ENCODE measurements at places on chromosomes 7 and 10.

GRCh38 chr10:81894616-81895015, 19.6 kb downstream of the NRG3 start:
- no peak for DNase-seq

- no peak for DNase-seq
Observed at GRCh38 chr7:130473876-130474275, 18.0 kb upstream of the MEST start.

GRCh38 chr10:69044546-69044945, 43.4 kb upstream of the SRGN start:
- DNase-seq = no peak

- DNase-seq = no peak
Observed at GRCh38 chr10:121741248-121741792, 143.1 kb upstream of the FGFR2 start.

DNA sequence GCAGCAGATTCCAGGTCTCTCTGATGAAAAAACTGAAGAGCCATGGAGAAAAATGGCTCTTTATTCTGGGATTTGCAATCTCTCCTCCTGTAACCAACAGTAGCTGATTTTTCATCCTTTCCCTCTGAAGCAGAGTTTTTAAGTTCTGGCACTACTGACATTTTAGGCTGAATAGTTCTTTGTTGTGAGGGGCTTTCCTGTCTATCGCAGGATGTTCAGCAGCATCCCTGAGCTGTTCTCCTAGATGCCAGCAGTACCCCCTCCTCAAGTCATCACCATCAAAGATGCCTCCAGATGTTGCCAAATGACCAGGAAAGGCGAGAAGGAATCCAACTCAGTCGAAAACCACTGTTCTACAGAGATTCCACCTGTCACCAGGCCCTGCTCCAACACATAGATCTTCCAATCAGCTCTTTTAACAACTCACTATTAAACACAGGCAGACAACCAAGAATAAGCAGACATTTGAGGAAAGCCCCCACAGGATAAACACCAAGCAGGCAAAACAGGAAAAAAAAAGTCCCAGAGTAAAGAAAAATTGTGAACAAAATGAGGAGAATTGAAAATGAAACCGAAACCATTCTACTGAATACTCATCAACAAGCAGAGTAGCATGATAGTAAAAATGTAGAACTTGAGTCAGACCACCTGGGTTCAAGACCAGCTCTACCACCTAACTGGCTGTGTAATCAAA, 124.8 kb downstream of the MPP7 start:
- DNase-seq = peak; percentile 13

DNA sequence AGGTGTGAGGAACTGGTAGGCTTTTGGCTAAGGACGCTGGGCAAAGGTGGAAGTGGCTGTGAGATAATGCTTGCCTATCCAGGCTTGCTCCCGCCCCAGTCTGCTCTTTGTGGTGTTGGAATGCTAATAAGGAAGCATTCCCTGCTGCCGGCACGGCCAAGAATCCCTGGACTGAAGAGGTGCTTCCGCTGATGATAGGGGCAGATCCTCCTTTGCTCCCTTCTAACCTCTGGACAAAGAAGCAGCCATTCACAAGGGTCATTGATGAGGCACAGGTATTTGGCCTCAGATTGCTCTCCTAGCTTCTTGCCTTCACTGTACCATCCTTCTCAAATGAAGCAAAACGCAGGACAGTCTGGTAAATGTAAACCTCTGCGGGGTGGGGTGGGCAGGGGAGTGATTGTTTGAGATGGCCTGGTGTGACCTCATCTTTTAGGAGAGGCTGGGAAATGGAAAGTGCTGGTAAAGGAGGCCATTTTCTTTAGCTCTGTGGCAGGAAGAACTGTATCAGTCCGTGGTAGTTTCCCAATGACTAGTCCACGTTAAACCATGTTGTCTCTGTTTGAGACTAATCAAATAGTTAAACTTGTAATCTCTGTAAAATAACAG, 1.7 kb downstream of the PGAM1 start:
- peak; percentile 41 for DNase-seq

DNA sequence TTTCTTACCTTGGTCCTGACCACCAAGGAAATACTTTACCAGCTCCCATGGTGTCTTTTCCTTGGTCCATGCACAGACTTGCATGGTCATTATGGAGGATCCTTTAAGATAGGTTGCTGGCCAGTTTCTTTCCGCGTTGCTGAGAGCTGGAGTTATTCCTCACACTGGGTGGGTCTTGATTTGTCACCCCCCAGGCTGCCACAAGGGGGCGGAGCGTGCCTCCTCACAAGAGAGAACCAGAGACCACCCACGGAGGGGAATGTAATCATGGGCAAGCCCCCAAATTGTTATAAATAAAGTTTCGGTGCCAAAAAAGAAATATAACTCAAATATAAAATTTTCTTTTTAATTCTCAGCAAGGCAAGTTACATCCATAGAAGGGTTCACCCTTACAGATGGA, 10.5 kb upstream of the TRIM24 start:
- DNase-seq = peak; percentile 44

GRCh38 chr10:89344156-89344555, 16.4 kb downstream of the IFIT3 start:
- DNase-seq = no peak

- DNase-seq = peak; percentile 53
Observed at GRCh38 chr7:141053626-141054025, 20.2 kb upstream of the TMEM178B start.

- no peak for DNase-seq
Observed at GRCh38 chr10:70652761-70653657, 19.3 kb upstream of the ADAMTS14 start.

DNA sequence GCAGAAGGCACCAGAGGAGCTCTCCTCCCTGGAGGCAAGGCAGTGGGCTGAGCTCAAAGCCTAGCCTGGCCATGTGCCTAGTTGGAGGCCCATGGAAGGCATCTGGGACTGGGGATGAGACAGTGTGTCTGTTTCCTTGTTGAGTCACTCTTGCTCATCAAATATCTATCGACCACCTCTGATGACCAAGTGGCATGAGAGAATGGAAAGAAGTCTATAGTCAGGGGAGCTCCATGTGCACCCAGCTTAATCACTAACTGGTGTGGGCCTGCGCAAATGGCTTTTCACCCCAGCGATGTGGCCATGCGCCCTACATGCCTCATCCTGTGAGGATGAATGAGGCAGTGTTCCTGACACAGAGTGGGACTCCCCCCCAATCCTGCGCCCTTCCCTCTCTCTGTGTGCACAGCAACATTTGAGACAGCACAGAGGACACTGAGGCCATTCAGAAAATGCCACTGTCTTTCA, 229.9 kb downstream of the RPS24 start:
- no peak for DNase-seq

- no peak for DNase-seq
Observed at GRCh38 chr10:21943633-21944265, 59.8 kb downstream of the DNAJC1 start.

GRCh38 chr7:13055732-13056368, 368.4 kb downstream of the ARL4A start:
- no peak for DNase-seq

DNA sequence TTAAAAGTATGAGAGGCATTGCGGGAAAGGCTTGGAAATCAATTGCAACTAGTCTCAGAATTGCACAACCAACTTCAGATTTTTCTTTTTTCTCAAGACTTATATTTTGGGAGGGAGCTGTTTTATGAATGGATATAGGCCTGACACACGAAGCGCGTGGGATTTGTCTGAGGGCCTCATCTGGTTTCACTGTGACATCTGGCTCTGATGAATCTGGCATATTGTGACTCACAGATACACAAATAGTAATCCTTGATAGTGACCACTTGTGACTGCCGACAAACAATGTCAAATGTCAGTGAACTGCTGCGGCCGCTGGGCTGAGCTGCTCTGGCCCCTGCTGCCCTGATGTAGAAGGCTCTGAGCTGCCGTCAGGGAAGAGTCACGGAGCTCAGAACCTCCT, 655.1 kb downstream of the INHBA start:
- no peak for DNase-seq

DNA sequence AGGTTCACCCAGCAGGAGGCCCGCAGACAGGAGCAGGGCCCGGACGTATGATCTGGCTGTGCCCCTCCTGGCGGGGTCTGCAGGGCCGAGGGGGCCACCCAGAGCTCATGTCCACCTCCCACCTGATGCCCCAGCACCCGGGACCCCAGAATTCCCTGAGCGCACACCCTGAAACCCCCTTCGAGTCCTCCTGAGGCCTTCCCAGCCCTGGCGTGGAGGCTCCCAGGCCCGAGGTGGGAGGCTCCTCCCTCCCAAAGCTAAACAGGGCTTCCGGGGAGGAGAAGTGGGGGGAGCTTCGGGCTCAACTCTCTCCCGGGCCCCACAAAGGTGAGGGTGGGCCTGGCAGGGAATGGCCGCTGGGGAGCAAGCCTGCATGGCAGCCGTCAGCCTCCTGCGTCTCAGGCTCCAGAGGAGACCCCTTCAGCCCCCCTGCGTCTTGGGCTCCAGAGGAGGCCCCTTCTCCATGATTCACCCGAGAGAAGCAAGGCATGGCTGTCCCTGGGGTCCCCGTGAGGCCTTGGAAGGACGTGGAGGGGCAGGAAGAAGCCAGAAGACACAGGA, 30.2 kb downstream of the MICALL2 start:
- no peak for DNase-seq

- DNase-seq = peak; percentile 8
Observed at GRCh38 chr7:35035511-35035961, 1.7 kb downstream of the DPY19L1 start.

DNA sequence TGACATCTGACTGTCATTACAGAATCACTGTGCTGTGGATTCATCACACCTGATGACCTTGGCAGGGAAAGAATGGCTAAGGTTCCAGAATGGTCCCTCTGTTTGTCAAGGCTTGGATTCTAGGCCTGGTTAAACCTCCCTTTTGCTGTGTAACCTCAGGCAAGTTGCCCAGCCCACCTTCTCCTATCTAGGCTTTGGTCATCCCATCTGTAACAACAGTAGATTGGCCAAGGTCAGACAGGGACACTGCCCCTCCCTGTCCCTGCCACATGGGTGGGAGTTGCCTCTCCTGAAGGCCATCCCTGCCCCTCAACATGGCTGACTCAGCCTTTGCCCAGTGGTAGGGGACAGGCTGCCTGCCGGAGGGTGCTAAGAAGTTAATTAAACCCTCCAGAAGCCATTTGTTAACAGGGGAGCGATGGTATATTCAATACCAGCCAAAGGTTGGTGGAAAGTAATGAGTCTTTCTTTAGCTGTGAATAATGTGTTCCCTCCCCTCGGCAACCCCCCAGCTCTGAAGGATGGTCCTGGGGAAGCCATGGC, 149.8 kb upstream of the PCBD1 start:
- no peak for DNase-seq

DNA sequence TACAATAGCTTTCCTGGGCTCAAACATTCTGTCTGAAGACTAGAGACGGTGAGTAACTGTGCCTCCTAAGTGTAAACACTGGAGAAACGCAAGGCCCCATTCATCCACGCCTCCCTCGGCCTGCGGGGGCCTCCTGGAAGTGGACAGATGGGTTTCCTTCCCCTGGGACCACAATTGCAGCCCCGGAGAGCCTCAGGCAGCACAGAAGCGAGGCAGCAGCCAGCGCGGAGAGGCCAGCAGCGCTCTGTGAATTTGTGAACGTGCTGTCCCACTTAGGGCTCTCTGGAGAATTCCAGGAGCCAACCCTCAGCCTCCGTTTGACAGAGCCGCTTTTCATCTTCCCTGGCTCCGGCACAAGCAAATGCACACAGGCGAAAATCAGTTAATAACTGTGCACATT, 23.2 kb upstream of the CALN1 start:
- no peak for DNase-seq

- DNase-seq = no peak
Observed at GRCh38 chr7:83546586-83546985, 102.4 kb downstream of the SEMA3E start.

GRCh38 chr7:4527988-4528636, 154.0 kb upstream of the FOXK1 start:
- no peak for DNase-seq

- DNase-seq = no peak
Observed at GRCh38 chr10:132335189-132336063, 3.4 kb downstream of the LRRC27 start.

DNA sequence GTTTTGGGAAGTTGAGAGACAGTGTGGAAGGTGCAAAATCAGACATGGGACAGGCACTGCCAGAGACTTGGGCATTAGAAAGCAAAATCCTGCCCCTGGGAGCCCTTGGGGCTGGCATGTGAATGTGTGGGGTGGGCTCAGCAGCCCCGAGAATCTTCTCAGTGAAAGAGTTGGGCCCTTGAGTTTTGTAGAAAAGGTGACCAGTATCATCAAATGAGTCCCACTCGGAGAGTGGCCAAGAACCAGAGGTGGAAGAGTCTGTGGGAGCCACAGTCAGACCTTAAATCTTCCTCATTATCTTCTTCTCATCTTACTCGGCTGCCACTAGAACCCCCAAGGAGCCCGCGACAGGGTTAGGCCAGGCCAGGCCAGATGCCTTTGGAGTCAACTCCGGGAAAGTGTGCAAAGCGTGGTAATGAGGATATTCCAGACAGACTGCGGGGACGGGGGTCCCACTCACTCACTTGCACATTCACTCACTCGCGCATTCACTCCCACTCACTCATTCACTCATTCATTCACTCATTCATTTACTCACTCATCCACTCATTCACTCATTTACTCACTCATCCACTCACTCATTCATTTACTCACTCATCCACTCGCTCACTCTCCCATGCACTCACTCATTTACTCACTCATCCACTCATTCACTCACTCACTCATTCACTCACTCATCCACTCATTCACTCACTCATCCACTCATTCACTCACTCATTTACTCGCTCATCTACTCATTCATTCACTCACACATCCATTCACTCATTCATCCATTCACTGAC, 74.9 kb downstream of the CARD11 start:
- DNase-seq = no peak

DNA sequence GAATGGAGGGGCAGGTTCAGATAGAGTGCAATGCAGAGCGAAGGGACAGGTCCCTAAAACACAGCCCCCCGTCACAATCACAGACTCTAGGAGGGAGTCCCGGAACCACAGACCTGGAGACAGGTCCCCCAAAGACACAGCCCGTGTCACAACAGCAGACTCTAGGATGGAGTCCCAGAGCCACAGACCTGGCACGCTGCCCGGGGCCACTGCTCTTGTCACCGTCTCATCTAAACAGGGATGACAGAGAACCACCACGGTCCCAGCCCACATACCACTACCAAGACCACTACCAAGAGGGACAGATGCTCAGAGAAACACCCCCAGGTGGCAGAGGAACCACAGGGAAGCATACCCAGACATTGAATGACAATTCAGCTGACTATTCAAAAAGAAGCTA, 183.9 kb downstream of the TCERG1L start:
- DNase-seq = no peak

DNA sequence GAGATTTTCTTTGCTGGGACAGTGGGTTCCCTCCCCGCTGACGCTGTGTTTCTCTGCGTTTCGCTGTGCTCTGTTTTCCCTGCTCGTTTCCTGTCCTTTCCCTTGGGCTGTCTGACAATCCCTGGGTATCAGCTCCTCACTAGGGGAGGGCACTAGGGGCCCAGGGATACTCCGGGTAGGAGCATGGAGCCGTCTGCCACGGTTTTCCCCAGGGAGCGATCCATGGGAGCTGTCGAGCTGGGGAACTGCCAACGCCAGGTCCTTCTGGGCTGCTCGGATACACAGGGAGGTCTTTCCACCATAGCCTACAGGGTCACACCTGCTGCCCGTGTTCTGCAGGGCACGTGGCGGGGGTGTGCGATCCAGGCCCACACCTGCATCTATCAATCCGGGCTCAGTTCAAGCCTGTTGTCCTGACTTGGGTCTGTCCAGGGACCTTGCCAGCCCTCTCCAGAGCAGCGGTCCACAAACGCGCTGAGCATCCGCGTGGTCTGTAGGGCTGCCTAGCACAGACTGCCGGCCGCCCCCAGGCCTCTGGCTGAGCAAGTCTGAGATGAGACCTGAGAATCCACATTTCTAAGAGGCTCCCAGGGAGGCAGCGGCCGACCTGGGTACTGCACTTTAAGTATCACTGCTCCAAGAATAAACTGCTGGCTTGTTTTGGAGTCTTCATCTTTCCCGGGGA, 263.1 kb downstream of the ELFN1 start:
- no peak for DNase-seq

Data from activated CD4-positive, alpha-beta T cell treated with anti-CD3 and anti-CD28 coated beads for 4 hours (primary cell).